ENCODE measurements at places on chromosomes 7 and 10.

DNA sequence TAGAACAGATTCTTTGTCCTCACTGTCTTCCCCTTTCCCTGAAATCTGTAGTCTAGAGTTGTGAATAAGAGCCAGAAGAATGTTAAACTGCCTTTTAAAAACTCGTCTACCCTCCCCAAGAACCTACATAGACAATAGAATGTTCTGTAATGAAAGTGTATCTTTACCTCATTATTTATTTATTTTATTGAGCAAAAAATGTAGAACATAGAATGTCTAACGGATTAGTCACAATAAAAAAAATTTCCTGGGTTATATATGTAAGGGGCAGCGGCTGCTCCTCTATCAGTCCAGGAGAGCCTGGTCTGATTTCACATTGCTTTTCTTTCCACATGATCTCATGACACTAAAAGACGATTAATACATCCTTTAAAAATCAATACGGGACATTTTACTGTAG lies 135.7 kb downstream of the SDK1 start:
- DNase-seq, result no peak

- DNase-seq, result no peak
These were observed 17.2 kb upstream of the FAM170B start for GRCh38 chr10:49151025-49151445.

GRCh38 chr7:95441042-95441823 lies 6.4 kb upstream of the PON2 start:
- DNase-seq, result no peak

DNA sequence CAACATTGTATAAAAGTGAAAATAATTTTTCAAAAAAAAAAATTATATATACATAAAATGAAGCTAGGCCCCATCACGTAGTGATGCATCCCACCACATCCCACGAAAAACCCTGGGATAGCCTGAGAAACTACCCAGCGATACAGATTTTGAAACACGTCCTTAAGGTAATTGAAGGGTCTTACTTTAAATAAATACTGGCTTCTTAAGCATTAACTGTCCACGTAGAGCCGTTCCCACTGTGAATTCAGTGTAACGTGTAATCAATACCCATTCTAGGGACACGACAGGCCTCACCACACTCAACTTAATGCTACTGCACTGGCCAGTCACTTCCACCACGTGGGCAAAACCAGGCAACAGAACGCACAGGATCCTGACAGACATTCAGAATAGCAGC lies 4.0 kb downstream of the ANKRD61 start:
- DNase-seq, result no peak

DNA sequence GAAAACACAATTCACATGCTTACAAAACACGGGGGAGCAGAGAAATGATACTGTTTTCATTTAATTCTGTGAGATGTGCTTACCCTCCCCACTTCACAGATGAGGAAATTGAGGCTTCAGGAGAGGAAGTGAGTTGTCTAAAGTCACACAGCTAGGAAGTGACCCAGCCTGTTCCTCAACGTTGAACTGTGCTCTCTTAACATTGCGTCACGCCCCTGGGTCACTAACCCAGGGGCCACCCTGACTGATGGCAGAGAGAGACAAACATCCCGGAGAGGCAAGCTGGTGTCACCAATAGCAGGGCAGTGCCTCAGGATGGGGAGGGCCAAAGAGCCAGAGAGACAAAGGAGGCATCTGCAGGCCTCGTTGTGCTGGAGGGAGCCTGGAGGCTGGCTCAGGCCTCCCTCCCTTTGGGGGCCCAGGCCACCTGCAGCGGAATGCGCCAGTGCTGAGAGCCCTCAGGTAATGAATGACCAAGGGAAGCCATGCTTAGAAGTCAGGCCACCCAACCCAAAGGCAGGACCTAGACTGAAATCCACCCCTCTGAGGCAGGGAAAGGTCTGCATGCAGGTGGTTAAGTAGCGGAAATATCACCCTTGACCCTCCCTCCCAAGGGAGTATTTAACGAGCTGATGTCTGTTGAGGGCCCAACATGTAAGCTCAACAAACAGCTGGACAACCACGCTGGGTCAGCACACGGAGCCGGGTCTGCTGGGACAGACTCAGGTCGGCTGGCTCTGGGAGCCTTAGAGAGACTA lies 81.3 kb downstream of the C10orf105 start:
- DNase-seq, result peak; percentile 76

DNA sequence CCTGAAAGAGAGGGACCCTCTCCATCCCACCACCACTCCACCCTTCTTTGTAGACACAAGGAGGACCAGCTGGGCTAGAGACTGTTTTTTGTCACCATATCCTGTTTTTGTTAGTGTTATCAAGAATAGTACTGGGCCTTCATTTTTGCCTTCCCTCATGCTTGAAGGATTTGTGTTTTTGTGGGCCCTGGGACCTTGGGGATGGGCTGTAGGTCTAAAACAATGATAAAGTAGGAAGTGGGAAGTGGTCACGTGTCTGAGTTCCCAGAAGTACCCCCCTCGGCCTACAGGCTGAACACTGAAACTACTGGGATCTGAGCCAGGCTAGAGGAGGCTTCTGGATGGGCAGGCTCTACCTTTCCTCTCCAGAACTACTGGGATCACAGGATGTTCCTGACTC lies 8.9 kb downstream of the AGFG2 start:
- no peak for DNase-seq
